IMR-90 (cell line): ENCODE measurements at places on chromosomes 3 and 15. TPM values are rescaled to one million over a fixed set of nuclear protein-coding genes. Genes with fewer than 3 reads are reported as not detected.
A peak's percentile ranks its signal among the peaks of the same experiment; 100 is the strongest.

DNA sequence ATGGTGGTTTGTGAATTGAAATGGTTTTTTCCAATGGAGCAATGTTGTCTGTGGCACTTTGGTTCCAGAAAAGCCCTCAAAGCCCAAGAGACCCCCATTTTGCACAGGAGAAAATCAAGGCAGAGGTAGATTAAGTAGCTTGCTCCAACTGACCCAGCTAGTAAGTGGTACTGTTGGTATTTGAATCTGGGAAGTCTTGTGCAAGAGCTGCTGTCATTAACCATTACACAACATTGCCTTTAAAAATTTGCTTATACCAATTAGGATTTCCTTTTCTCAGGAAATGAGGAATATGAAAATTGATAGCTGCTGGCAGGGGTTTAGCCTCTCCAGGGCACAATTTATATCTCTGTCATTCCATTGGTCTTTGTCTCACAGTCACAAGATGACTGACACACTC, 102.4 kb upstream of the UBE3A start:
- DNase-seq: no peak

GRCh38 chr15:30046430-30046829, 36.3 kb upstream of the GOLGA8J start:
- no peak for DNase-seq

DNA sequence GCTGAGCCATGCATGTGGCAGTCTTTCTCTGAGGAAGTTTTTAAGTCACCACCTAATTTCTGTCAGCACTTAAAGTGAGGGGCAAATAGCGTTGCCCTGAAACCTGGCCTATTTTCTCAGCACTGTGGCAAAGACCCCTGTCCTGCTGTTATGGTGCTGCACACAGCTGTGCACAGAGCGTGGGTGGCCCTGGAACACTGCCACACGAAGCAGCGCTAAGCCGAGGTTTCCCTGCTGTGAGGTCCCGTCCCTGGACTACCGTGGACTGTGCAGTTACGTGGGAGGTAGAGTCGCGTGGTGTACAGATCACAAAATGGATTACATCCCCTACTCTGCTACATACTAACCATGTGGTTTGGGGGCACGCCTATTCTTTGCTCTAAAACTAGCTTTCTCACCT, 101.6 kb upstream of the NR2E3 start:
- peak; percentile 40 for DNase-seq

DNA sequence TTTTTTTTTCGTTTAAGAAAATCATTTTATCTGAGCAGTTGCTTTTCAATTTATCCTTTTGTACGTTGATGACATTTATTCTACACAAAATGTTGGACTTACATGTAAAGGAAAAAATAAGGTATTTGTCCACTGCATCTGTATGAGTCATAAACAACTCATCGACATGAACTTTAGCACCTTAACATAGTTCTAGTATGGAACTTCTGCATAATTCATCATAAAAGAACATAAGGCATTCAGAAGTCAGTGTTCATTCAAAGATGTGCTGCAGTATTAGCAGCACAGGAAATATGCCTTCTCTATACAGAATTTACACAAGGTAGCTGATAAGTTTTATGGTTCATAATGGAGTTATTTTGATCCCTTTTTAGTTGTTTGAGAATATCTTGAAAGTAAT, 801.6 kb downstream of the CADM2 start:
- DNase-seq: no peak

- no peak for DNase-seq
Measured at GRCh38 chr15:86312486-86312885, 232.8 kb downstream of the AGBL1 start.

DNA sequence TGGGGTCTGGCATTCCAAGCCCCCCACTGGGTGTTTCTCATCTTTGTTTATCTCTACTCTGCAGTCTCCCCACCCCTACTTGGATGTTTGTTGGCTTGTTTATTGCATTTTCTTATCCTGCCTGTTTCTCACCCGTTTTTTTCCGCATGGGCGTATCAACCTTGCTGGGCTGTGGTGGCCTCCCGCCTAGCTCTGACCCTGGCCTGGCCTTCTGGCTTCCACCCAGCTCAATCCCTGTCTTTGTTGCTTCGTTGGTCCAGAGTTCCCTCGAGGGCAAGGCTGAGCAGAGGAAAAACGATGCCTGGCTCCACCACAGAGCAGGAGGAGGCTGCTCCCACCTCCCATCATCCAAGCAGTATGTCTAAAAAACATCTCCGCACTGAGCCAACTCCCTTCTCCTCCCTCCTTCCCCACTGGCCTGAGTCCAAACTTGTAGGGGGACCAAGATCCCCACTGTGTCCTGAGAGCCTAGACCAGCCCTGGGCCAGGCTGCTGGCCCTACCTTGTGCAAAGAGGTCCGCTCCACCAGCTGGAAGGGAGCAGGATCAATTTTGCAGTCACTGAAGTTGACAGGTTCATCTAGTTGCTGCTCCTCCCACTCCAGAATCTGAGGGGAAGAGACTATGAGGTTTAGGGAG, 9.8 kb downstream of the CLCN2 start:
- DNase-seq: no peak

- peak; percentile 80 for DNase-seq
Measured at GRCh38 chr3:185825006-185825638, at the start of gene IGF2BP2. Gene IGF2BP2 (minus strand): TSS chr3:185825042. CDS start chr3:185824960, 82 bp downstream.

DNA sequence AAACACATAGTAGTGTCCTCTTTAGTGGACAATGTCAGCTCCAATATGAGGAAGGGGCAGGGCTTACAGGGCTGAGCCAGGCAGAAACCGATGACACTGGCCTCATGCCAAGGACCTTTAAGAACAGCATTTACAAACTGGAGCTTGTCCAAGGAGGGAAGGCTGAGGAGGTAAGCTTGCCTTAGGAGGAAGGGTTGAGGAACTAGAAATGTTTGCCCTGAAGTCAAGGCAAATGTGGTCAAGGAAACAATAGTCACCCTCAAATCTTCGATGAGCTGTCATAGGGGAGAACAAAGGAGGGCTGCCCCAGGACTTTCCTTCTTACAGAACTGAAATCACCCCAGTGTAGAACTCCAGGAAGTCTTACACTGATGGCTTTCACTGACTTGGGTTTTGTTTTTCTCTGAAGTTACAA, 136.4 kb downstream of the LIPC start:
- DNase-seq: no peak

GRCh38 chr15:40002295-40002694, 36.7 kb downstream of the SRP14 start:
- DNase-seq: peak; percentile 65

- DNase-seq: no peak
Measured at GRCh38 chr15:89732451-89733172, 18.4 kb downstream of the MESP1 start.

- no peak for DNase-seq
Measured at GRCh38 chr3:37627951-37628620, 233.6 kb upstream of the CTDSPL start.

GRCh38 chr15:74141591-74141990, 11.2 kb downstream of the ISLR2 start:
- no peak for DNase-seq

- no peak for DNase-seq
Measured at GRCh38 chr3:170695486-170696064, 109.7 kb upstream of the SLC7A14 start.

ARGFX gene
- total RNA-seq: not detected in 2 replicates

PAQR5 gene
- 2.7 and 3.3 TPM in 2 replicates for total RNA-seq

FBXO40 gene
- total RNA-seq: not detected in 2 replicates

HDDC3 gene
- total RNA-seq: 7.2 and 7.9 TPM in 2 replicates
